SIG-M5 (cell line): ENCODE measurements at places on chromosomes 5 and 9.

DNA sequence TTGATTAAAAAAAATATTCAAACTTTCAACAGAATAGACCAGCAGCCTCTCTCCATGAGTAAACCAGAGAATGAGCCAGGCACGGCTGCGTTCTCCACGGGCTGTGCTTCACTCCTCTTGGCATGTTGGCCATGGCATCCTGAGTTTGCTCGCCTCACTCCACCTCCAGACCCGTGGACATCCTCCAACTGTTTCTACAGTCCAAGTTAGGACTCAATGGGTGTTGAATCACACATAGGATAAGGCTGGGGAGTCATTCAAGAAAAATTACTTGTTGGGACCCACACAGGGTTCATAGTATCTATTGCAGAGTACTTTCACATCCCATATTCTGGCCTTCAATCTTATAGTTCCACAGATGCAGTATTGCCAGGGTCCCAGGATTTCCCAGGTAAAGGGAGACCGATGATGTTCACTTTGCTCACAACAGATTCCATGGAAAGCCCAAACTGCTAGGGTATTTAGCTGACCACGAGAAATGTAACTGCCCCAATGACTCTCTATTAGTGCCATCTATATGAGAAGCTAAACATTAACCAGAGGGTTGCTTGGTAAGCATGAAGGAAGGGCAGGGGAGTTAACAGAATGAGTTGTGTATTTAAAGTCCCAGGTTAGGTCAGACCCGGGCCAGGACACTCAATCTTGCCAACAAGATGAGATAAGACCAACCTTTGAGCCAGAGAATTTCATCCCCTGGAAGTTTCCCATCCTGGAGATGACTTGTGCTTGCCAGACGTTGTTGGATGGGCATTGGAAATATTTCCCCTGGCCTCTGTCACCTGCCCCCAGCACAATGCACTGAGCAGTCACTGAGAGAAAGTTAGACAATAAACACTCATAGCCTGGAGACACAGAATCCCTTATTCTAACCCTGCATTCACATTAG is 19.7 kb upstream of the GDA start:
- no peak for DNase-seq

- no peak for DNase-seq
These were observed 272.7 kb downstream of the ADAMTSL1 start for GRCh38 chr9:18746631-18747030.

- no peak for DNase-seq
These were observed at the start of gene PHF19 for GRCh38 chr9:120876842-120877240. PHF19 (minus strand) TSS chr9:120877188; CDS start chr9:120874741, 2,447 bp downstream.

DNA sequence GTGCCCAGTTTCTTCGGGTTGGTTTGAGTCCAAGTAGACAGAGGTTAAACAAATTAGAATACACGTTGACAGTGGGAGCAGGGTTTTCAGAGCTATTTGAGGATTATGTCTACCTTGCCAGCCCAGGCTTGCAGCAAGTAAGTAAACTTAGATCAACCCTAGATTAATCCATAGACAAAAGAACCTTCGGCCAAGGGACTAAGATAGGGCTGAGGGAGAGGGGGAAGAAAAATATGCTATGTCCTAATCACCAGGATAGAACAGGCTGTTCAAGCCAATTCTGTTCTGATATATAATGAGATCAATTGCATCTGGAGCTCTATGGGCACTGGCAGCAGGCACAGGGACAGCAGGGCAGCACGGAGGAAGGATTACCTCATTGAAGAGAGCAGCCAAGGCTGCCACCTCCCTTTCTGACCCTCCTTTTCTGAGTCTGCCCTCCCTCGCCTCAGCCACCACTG is 377.7 kb downstream of the PIK3R1 start:
- no peak for DNase-seq

DNA sequence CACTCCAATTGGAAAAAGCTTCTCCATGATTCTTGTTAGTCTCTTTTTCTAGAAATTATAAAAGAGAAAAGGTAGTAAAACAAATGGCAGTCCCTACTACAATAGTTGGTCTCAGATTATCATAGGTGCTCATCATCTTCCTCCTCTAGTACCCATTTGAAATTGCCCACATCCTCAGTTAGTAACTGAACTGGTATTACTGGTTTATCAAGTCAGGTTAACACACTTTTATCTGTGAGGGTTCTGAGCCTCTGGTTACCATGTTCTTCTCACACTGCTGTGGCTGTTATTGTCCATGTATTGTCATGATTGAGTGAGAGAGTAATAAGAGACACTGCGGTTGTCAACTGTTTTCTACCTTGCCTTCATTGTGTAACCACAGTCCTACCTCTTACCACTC is 901.7 kb downstream of the TLE1 start:
- DNase-seq = no peak

DNA sequence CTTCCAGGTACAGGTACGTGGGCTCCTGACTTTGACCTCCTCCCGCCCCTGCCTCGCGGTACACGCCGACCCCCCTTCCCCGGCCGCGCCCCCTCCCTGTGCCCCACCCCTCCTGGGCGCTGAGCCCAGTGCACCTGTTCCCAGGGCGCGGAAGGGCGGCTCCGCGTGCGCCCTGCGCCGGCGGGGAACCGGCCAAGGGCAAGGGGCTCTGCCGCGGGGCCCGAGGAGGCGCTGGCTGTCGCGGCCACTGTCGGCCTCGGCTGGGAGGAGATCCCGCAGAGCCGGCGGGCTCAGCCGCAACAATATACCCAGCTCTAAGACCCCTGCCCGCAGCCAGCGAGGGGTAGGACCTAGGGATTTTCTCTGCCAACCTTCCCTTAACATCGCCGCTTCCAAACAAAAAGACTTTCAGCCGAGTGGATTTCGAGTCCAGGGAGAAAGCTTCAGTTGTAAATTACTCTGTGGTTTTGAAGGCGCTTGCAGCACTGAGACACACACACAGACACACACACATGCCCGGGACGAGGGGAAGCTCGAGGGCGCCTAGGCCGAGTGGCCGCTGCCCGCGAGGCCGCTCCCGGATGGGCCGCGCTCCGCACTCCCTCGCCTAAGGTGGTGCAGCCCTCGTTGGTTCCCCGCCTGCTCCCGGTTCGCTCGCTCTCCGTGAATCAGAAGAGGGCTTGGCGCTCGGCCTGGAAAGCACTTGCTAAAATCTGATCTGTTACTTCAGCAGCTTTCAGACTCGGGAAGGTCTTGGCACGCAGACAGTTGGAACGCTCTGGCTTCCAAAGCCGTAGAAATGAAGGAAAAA is 1.2 kb downstream of the FGF18 start:
- DNase-seq = no peak

GRCh38 chr5:72314571-72315172 is 5.4 kb downstream of the MRPS27 start:
- no peak for DNase-seq

GRCh38 chr5:97163360-97163764 is 19.7 kb downstream of the RIOK2 start:
- DNase-seq = no peak

DNA sequence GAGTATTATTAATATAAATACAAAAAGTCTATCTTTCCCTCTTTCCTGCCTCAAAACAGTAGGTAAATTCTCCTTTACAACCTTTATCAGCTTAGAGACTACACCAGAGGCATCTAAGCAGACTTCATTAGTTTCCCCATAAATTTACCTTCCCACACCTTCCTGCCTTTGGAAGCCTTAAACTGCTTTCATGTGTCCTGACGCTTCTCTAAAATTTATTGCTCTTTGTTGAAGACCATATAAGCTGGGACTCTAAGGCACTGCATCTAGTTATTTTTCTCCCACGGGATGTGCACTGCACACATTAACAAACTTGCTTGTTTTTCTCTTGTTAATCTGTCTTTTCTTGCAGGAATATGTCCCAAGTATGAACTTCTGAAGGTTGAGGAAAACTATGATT is 51.8 kb downstream of the DEPDC1B start:
- no peak for DNase-seq

- DNase-seq = no peak
These were observed 20.8 kb upstream of the SLC6A3 start for GRCh38 chr5:1465966-1466471.

DNA sequence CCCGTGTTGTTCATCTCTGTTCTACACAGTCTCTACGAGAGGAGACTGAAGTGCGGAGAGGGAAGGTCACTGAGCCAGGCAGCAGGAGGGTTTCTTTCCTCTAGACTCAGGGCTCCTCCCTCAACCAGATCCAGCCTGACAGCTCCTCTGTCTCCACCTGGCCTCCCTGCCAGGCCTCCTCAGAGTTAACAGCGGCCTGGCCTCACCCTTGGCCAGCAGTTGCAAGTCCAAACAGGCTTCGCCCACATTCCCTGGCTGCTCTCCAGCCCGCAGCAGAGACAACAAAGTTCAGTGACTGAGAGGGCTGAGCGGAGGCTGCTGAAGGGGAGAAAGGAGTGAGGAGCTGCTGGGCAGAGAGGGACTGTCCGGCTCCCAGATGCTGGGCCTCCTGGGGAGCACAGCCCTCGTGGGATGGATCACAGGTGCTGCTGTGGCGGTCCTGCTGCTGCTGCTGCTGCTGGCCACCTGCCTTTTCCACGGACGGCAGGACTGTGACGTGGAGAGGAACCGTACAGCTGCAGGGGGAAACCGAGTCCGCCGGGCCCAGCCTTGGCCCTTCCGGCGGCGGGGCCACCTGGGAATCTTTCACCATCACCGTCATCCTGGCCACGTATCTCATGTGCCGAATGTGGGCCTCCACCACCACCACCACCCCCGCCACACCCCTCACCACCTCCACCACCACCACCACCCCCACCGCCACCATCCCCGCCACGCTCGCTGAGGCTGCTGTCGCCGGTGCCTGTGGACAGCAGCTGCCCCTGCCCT is at the start of gene HRCT1:
TSS of gene HRCT1 (plus strand) at position 291 of the 768 bp plus-strand sequence. CDS start at position 377, 86 bp downstream.
- DNase-seq = no peak

- no peak for DNase-seq
These were observed 80.1 kb upstream of the TNFAIP8 start for GRCh38 chr5:119275601-119276173.

GRCh38 chr9:3793971-3794383 is 268.2 kb upstream of the RFX3 start:
- no peak for DNase-seq

- DNase-seq = no peak
These were observed 187.7 kb downstream of the NTRK2 start for GRCh38 chr9:84857211-84857610.

GRCh38 chr5:76675364-76675763 is 40.6 kb upstream of the F2R start:
- no peak for DNase-seq

DNA sequence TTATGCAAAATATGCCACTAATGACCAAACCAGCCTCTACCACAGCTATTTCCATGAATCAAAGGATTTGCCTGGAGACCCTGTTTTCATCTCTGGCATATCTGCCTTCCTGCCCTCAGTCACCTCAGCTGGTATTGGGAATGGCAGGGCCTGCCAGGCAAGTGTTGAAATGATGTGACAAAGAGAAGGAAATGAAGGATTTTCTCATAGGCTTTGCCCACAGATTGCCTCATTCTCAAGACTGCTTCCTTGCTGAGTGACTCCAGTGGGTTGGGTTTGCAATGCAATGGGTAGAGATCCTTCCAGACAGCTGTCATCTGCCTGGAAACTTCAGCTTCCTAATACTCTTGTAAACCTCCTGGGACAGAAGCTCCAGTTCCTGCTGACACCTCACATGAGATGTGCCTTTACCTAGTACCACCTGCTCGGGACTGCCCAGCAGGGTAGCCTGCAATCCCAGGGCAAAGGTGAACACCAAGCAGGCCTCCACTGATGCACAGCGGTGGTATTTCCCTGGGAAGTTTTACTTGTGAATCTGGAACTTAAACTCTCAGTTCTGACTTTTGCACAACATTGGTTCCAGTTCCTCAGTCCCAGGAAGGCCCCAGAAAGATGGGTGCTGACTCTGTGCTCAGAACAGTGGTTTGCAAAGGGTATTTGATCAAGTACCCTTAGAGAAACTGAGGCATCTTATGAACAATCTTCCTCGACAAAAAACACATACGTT is 64.8 kb upstream of the SLC1A1 start:
- DNase-seq = no peak

GRCh38 chr5:149141957-149142851 is 911 bp downstream of the ABLIM3 start:
- DNase-seq = no peak

DNA sequence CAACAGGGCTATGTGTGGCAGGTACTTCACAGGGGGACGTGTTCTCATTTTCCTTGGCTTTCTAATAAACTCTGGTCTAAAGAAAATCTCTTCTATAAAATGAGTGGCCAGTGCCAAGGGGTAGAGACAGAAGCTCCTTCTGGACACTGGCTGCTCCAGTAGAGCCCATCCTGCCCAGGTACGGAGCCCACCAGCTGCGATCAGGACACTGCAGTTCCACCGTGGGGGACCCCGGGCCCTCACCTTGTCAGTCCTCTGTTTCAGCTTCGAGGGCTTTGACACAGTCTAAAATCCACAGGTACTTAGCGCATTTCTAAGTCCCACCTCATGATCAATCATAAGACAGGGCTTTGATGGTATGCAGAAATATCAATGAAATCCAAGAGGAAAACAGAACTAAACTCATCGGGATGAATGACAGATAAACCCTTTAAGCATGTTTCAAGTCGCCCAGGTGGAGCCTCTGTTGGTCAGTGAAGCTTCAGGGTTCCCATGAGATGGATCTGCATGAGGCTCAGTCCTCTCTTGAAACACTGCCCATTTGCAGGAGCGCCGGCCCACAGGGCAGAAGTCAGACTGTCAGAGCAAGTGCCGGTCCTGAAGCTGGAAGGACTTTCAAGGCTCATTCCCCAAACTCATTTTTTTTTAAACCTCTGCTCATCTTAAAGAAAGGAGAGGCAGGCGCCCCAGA is 20.3 kb upstream of the TERT start:
- DNase-seq = no peak

DNA sequence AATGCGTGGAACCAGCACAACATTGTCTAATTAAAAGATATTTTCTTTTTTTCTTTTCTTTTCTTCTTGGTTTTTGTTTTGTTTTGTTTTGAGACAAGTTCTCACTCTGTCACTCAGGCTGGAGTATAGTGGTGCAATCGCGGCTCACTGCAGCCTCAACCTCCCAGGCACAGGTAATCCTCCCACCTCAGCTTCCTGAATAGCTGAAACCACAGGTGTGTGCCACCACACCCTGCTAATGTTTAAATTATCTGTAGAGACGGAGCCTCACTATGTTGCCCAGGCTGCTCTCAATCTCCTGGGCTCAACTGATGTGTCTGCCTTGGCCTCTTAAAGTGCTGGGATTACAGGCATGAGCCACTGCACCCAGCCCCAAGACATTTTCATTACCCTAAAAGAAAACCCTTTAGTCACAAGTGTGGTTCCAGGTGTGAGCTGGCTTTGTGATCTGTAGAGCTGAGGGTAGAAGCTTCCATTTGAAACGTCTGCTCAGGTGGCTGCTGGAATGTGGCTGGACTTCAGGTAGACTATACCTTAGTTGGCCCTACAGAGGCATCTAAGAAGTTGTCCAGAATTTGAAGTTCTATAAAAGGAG is 19.1 kb upstream of the NEK6 start:
- DNase-seq = no peak

- no peak for DNase-seq
These were observed 367.1 kb upstream of the KLF4 start for GRCh38 chr9:107856633-107857032.

DNA sequence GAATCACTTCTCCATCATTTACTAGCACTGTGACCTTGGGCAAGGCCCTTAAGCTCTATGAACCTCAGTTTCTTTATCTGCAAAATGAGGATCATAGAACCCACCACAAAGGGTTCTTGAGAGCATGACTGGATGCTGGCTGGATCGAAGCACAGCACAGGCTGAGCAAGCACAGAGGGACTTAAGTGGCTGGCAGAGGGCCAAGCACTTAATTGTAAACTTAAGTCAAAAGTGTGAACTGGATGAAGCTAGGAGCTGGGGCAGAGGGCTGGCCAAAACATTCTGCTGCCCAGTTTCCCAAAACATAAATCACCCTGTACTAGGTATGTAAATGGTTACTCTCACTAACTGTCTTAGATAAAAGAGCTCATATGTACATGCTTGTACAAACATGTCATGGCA is 112.3 kb upstream of the WWC1 start:
- no peak for DNase-seq

- DNase-seq = no peak
These were observed 366.0 kb downstream of the ARRDC3 start for GRCh38 chr5:91016954-91017700.
